NCI-H187 treated with DMSO at 0.1 percent for 48 hours (cell line): ENCODE measurements at places on chromosomes 6 and 20.

DNA sequence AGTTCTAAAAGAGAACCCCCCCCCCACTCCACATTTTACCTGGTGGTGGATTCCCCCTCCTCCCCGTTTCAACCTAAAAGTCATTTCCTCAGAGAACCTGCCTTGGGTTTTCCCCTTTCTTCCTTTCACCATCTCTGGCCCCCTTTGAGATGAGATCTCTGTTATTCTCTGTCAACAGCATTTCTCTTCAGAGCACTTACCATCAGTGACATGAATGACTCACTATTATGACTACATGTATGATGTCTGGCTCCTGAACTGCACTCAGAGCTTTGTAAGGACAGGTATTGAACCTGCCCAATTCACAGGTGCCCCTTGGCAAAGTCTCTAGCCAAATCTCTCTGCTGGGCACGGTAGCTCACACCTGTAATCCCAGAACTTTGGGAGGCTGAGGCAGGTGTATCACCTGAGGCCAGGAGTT is 61.4 kb upstream of the JARID2 start:
- DNase-seq: no peak

GRCh38 chr6:35166520-35166919 is 25.4 kb upstream of the TCP11 start:
- no peak for DNase-seq

DNA sequence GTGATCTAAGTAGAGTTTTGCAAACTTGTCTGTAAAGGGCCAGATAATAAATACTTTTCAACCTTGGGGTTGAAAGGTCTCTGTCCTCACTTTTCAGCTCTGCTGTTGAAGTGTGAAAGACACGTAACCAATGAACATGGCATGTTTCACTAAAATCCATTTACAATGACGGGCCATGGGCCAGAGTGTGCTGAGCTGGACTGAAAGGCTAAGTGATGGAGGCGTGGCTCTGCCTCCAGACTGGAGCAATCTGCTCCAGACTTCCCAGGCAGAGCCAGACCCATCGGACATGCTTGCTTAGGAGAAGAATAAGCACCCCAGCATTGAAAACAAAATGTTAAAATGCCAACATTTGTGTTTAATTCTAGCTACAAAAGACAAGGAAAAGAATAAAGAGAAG is 41.4 kb downstream of the SCAND1 start:
- no peak for DNase-seq

DNA sequence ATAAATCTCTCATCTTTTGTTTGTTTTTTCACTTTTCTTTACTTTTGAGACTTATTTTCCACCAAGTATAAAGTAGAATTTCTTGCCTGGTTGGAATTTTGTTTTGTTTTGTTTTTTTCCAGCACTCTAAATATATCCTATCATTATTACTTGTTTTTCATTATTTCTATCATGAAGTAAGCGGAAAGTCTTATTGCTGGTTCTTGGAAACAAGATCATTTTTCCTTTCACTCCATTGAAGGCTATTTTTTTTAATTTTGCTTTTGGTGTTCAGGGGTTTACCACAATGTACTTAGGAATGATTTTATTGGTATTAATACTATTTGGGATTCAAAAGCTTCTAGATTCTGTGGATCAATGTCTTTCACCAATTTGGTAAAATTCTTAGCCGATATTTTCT is 190.1 kb downstream of the LAMA2 start:
- no peak for DNase-seq

- DNase-seq: no peak
These were observed 416.0 kb upstream of the SPTLC3 start for GRCh38 chr20:12592756-12593155.

DNA sequence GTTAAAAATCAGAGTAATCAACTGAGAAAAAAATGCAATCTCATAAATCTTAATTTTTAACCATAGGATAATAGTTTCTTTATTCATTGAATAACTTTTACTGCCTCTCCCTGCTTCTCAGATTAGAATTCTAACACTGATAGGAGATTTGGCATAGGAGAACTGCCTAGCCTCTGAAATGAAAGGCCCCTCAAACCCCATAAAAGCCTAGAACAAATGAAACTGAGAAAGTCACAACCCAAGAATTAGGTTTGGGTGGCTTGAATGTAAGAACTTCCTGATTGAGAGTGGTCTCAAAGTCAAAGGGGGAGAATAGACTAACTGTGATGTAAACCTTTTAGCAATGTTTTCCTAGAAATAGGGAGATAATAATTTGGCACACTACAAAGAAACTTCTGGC is 52.2 kb downstream of the SAMD5 start:
- DNase-seq: no peak

DNA sequence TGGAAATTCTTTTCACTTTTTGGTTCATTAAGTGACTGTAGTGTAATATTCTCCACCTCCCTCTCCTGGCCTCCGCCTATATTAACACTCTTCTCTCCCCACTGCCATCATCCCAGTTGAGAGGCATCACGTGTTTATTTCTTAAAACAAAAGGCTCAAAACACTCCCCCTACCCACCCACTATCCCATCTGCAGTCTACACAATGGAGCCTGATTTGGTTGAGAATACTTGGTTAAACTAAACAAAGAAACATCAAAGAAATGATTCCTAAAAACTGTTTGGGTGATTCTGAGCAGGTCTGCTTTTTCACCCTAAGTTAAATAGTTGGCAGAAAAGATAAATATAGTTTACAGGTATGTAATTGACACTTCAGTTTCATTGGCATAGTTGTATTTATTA is 5.9 kb downstream of the TFAP2B start:
- no peak for DNase-seq

- DNase-seq: no peak
These were observed 25.9 kb upstream of the HACE1 start for GRCh38 chr6:104885518-104886043.

- DNase-seq: no peak
These were observed 308.4 kb downstream of the PACRG start for GRCh38 chr6:163036160-163036645.

DNA sequence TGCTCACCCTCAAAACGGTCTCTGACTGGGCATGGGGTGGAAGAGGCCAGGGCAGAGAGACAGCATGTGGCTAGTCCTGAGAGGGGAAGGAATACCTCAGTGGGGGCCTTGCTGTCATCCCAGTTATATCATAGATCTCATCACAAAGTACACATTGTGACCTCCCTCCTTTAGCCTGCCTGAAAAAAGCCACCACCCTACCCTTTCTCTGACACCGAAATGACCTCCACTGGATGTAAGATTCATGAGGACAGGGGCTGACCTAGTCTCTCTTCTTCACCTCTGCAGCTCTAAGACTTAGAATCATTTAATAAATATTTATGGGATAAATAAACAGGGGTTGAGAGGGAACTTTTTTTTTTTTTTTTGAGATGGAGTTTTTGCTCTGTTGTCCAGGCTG is at the start of gene C20orf173:
Gene C20orf173, minus strand, starts transcription at position 101 of the 400 bp plus-strand sequence. CDS start 279 bp downstream, outside the sequence.
- no peak for DNase-seq

DNA sequence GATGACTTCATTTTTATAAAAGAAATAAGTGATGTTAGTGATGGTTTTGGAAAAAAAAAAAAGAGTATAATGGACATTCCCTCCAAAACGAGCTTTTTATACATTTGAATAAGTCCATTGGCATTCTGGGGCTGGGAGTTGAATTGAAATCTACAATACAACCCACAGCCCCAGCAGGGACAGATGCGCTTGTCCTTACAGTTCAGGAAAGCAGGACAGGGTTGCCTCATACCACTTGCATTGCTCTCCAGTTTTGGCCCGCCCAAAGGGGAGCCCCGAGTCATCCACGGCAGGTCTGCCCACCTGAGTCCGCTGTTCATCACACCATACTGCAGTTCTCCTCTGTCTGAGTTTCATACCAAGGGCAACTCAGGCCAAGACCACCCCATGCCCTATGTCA is 46.2 kb downstream of the VAPB start:
- DNase-seq: no peak

DNA sequence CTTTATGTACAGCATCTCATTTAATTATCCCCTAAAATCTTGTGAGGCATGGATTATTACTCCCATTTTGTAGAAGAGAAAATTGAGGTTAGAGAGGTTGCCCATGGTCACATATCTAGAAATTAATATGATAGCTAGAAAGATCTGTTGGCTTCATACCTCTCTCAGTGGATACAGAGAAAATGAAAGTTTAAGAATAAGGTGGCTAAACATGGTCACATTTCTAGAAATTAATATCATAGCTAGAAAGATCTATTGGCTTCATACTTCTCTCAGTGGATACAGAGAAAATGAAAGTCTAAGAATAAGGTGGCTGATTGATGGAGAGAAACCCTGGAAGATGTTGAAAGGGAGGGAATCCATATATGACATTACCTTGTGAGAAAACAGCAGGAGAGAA is 260.7 kb upstream of the MAN1A1 start:
- no peak for DNase-seq

- no peak for DNase-seq
These were observed 702.1 kb downstream of the FRK start for GRCh38 chr6:115358616-115359015.
